ENCODE measurements at places on chromosomes 5 and 9. TPM values are rescaled to one million over a fixed set of nuclear protein-coding genes. Genes with fewer than 3 reads are reported as not detected.

GRCh38 chr5:109996246-109996645 is 306.5 kb downstream of the MAN2A1 start:
- no peak for DNase-seq

GRCh38 chr9:13719446-13719845 is 440.0 kb upstream of the MPDZ start:
- DNase-seq = no peak

- DNase-seq = no peak
Measured at GRCh38 chr5:142484821-142485387, 160.1 kb upstream of the SPRY4 start.

GRCh38 chr5:98721231-98721928 is 52.1 kb upstream of the RGMB start:
- DNase-seq = no peak

GRCh38 chr5:16921211-16921610 is 14.9 kb downstream of the MYO10 start:
- DNase-seq = no peak

GRCh38 chr5:114055318-114056184 is 306.3 kb upstream of the KCNN2 start:
- no peak for DNase-seq

- no peak for DNase-seq
Measured at GRCh38 chr5:59640411-59640810, 253.1 kb downstream of the PDE4D start.

- DNase-seq = no peak
Measured at GRCh38 chr5:168346417-168346816, 55.0 kb downstream of the WWC1 start.

DNA sequence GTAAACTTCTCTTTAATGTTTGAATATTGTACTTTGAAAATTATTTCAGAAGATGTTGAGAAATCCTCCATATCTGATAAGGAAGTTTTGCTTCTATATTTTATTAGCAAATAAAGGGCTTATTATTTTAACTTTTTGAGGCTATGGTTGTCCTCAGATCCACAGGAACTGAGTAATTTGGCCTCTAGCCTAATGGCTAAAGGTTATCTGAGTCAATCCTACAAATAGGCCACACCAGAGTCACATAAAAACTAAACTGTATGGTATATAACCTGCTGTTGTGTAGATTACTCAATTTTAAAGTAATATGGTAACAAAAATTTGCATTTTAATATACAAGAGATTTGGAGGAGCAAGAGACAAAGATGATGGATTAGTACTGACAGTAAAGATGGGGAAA is 549.2 kb upstream of the GRAMD2B start:
- no peak for DNase-seq

DNA sequence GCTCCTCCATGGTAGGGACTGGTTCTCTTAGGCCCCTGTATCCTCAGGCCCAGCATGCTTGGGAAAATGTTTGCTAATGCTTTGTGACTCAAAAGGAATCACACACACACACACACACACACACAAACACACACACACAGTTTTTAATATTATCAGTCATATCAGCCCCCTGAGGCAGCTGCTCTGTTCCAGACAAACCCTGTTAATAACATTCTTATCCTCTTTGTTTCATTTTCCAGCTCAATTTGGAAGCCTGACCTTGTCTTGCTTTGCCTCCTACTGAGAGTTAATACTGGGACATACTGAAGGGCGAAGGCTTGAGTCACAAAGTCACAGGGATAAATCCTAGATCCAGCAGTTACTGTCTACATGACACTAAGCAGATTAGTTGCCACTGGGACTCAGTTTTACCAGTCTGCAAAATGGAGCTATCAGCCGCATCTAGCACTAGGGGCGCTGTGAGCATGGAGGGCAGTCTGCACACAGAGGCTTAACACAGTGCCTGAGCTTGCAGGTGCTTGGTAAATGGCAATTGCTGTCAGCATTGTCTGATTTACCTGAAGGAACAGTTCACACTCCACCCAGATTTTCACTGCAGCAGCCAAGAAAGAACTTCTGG is 37.1 kb upstream of the KCNMB1 start:
- no peak for DNase-seq

DNA sequence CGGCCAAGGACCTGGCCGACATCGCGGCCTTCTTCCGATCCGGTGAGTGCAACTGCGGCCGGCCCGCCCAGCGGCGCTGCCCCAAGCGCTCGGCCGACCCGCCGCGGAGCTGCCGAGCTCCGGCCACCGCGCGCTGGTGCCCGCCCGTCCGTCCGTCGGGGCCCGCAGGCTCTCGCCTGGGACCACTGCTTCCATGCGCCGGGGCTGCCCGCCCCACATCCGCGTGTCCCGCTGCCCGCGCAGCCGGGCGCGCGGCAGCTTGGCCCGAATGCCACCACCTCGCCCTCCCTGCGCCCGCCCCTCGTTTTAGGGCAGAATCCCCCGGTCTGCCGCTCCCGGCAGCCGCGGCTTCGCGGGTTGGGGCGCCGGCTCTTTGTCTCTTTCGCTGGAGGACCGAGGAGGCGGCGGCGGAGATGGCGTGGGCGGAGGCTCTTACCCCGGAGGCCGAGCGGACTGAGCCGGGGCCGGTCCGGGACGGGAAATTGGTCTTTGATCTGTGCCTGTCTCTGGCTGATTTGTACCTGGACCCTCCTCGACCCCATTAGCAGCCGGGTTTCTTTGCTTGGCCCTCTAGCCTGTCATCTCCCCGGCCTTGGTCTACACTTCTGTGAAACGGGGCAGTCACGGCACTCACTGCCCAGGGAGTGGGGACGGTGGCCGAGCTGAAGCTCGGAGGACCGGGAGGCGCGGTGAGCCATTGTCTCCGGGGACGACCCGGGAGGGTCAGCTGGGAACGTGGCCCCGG is 871 bp downstream of the TRIO start:
- no peak for DNase-seq

DNA sequence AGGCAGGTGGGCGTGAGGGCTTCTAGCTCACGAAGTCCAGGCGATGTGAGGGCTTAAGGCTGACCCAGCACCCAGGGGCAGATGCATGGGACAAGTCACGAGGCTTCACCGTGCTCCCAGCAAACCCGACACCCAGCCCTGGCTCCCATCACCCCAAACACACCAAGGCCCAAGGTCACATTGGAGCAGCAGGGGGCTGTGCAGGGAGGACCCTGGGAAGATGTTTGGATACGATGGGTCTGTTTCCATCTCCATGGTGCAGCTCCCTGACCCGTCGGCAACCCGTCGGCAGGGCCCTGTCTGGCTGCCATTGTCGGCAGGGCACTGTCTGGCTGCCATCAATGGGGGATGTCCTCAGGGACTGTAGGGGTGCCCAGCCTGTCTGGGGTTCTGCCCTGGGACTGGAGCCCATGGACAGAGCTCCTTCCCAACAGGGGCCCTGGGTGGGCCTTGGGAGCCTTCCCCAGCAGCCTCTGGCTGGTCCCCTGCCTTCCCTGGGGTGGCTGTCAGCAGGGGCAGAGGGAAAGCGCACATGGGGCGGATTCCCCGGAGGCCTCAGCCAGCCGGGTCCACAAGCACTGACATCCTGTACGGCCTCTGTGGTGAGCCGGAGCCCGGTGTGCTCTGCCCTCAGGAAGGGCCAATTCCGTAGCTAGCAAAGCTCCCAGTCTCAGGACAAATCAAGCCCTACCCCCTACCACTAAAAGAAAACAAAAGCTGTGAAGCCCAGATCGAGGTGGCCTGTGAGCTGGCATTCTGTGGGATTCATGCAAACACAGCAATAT is 47.1 kb downstream of the NACC2 start:
- no peak for DNase-seq

DNA sequence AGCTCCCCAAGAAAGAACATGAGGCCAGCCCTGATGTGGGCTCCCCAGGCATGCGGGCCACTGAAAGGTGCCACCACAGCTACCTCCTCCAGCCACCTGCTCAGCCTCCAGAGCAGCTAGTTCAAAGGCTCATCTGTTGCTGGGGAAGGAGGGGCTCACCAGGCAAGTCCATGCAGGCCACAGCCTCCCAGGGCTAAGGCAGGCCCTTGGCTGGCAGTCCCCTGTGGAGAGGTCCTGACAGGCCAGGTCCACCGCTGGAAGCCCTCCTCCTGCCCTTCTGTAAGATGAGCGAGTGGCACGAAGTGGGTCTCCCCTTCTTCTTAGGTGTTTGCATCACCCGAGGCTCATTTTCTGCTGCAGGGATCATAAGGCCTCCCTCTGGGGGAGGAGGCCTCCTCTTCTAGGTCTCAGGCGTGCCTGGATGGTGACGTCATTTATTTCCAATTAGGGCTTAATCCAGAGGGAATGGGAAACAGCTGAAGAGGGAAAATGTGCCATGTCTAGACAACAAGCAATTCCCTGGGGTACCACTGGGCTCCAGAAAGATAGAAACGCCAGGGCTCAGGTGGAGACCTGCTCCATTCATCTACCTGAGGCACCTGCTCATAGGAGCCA is 91.6 kb downstream of the CFAP90 start:
- DNase-seq = no peak

- DNase-seq = no peak
Measured at GRCh38 chr5:91070761-91071550, 312.2 kb downstream of the ARRDC3 start.

GRCh38 chr5:143559586-143560109 is 156.2 kb upstream of the NR3C1 start:
- no peak for DNase-seq

- no peak for DNase-seq
Measured at GRCh38 chr5:63961125-63961597, 1.1 kb downstream of the HTR1A start.

GRCh38 chr5:99331061-99331460 is 402.3 kb upstream of the CHD1 start:
- DNase-seq = no peak

DNA sequence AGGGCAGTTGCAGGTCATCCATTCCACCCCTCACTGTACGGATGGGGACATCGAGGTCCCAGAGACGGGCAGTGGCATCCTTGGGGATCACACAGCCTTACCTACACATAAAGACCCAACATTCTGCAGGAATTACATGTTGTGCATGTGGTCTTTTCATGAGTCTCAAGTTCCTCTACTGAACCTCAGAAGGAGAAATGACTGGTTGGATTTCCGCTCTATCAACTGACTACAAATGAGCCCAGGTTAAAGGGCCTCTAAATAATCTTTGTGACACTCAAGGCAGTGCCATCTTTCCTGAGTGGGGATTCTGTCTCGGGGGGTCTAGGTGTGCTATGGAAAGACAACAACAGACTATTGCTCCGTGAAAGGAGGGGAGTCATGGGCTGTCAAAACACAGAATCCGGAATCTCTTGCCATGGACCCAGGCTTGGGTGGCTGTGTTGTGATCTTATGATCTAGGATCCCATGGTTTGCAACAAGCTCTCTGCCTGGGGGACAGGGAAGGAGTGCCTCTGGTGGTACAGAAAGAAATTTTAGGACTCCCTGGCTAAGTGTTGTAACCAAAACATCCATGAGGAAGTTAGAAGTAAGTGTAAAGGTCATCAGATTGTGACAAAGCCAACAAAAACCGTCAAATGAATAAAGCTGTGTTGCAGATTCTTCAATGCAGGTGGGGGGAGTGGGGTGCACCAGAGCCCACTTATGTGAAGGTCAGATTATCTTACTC is 1.9 kb upstream of the SLC31A2 start:
- DNase-seq = no peak

GRCh38 chr9:77582525-77582924 is 65.6 kb downstream of the GNA14 start:
- no peak for DNase-seq

DNA sequence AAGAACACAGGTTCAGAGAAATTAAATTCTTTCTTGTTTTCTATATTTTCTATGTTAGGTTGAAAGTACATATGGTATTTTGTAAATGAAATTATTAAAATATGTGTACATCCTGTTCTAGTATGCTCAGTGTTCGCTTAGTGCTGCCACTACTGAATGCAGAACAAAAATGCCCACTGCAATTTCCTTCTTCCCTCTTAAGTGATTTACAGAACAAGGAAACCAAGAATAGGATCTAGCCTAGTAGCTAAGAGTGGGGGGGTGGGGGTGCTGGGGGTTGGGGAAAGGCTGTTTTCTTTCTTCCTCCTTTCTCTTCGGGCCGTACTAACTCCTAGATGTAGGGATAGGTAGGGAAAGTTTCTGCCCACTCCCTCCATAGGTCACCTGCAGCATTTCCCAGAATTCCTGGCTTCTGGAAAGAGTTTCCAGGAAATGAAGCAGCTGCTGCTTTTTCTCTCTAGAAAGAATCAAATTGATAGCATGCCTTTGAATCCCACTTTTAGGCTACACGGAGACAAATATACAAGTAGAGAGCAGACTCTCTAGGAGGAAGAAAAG is 15.7 kb downstream of the SPATA9 start:
- DNase-seq = no peak

GRCh38 chr9:108618906-108619550 is 236.8 kb downstream of the ACTL7B start:
- no peak for DNase-seq

- no peak for DNase-seq
Measured at GRCh38 chr9:138102246-138103051, 224.9 kb downstream of the CACNA1B start.

DNA sequence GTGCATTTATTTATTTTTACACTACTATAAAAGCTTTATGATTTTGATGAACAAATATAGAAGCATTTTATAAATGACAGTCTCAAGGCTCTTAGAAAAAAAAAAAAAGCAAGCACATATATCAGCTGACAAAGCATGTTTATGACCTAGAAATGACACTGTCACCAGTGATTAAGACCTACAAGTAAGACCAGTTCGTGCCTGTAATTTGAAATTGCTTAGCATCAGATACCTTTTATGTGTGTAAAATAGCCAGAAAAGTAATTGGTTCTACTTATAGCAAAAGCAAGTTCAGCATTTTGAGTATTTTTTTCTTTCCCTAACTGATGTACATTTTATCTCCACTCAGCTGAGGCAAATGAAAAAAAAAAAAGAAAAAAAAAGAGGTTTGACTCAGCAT is 808.4 kb downstream of the CDH18 start:
- DNase-seq = no peak

DNA sequence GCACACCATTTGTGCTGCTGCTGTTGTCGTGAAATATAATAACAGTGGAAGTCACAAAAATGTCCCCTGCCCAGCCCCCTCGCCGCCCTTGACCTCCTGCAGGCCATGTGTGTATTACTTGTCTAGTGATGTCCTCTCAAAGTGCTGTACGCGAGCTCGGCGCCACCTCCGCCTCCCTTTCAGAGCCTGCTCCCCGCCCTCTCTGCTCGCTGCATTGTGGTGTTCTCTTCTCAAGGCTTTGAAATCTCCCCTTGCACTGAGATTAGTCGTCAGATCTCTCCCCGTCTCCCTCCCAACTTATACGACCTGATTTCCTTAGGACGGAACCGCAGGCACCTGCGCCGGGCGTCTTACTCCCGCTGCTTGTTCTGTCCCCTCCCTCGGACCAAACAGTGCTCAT is 14.7 kb upstream of the CFAP157 start:
- DNase-seq = no peak

- DNase-seq = no peak
Measured at GRCh38 chr9:134823623-134824022, 57.0 kb upstream of the FCN2 start.

The RAB3C gene
- 0.28 TPM for total RNA-seq

The QSOX2 gene
- total RNA-seq = 5.6 TPM

The MCC gene
- 41.4 TPM for total RNA-seq

The PPWD1 gene
- 28.6 TPM for total RNA-seq

The SIT1 gene
- total RNA-seq = 5.2 TPM

The PGM5 gene
- total RNA-seq = 19.9 TPM

The SPINK7 gene
- not detected for total RNA-seq

The ADAMTSL2 gene
- total RNA-seq = 4.7 TPM

The PLCXD3 gene
- 2.5 TPM for total RNA-seq

The PRDM9 gene
- total RNA-seq = not detected

The PRLR gene
- 0.38 TPM for total RNA-seq

All from omental fat pad (tissue), 4 donors.